ENCODE measurements at places on chromosomes 7 and 10. TPM values are rescaled to one million over a fixed set of nuclear protein-coding genes. Genes with fewer than 3 reads are reported as not detected.

- no peak for DNase-seq
Observed at GRCh38 chr7:57203161-57203791, 71.0 kb upstream of the ZNF479 start.

DNA sequence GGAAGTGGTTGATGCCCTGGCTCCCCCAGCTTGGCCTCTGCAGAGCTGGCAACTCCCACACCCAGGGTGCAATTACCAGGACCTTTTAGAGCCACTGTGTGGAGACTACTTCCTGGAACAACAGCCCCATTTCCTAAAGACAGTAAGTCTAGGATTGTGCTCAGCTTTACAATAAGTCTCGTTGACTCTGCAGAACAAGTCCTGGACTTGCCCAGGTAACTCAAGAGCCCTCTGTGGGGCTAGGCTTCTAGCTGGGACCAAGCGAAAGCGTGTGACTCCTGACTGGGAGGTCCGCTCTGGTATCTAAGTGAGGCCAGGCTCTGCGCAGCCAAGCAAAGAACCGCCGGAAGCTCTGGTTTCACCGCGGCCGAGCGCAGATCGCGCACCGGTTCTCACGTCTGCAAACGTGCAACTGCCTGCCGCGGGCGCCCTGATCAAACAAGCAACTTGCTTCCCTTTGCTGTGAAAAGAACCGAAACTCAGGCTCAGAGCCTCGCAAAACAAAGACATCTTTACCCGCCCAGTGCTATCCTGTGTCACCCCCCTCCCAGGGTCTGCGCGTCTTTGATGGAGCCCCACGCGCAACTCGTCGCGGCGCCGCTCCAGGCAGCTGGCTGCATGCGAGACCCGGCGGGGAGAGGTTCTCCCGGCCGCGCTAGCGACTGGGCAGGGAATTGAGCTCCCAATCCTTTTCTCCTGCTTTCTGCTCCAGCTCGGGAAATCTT lies 4.4 kb upstream of the PDLIM1 start:
- peak; percentile 29 for DNase-seq

GRCh38 chr7:84251277-84251781 lies 56.7 kb upstream of the SEMA3A start:
- DNase-seq, result peak; percentile 83

DNA sequence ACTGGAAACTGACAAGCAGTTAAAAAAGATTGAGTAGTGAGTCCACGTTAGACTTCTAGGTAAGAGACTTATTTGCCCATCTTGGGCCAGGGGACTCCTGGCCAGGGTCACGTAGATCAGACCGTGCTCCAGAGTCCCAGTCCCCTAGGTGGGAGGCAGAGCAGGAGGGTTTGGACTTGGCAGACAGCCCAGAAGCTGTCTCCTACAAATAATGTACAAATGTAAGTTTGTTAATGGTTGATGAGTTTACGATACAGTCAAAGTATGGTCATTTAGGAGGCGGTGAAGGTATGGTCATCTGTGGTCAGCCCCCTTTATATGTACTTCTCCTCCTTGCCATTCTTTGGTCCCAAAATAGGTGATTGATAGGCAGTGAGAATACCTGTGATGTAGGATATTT lies 28.2 kb downstream of the INPP5F start:
- no peak for DNase-seq

DNA sequence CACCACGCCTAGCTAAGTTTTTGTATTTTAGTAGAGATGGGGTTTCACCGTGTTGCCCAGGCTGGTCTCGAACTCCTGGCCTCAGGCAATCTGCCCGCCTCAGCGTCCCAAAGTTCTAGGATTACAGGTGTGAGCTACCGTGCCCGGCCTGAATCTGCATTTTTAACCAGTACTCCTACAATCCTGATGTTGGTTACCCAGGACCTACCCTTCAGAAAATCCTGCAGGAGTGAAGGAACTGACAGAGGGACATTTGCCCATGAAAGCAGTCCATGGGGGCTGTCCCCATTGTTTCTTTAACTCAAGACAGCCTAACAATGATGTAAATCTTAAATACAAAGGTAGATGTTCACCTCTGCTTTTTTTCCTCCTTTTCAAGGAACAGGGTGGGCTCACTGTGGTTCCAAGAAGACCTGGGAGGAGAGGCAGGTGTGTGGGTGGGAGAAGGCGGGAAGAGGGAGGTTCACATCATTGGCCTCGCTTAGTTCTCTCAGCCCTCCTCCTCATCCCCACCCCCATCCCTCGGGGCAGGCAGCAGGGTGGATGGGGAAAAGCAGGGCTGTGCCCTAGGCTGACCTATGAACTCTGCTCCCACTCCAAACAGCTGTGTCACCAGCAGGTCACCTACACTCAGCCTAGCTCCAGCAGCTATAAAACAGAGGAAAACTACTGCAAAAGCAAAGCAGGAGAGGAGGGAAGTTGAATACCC lies 13.5 kb downstream of the LRRC20 start:
- DNase-seq, result no peak

DNA sequence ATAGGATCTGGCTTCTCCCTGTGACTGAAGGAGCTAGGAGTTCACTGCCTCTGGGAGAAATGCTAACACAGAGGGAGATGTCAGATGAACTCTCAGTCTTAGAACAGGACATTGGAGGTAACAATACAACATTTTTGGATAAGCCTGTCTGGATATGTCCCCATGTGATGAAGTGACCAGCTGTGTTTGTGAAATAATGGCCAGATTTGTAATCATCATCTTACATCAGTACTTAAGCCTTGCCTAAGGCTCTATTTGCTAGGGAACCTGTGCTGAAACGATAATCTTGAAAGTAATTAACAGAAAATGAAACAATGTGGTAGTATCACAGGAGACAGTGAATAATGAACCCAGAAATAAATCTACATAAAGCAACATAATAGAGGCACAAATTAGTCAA lies 56.2 kb downstream of the CRPPA start:
- DNase-seq, result no peak

- no peak for DNase-seq
Observed at GRCh38 chr7:105402221-105403095, 13.7 kb upstream of the SRPK2 start.

DNA sequence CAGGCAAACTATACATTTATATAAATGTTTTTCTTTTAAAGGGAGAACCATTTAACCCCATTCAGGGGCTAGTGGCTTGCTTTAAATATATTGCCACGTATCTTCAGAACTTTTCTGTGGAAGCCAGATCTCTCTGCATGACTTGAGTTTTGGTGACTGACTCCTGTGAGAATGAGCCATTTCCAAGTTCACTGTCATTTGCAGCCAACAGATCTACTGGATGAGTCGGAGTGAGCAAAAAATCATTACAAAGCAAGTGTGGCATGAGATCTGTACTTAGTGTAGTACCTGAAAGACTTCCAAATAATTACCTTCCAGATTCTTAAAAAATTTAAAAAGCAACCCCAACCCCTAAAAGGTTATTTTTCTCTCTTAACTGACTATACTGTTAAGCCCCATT lies 45.6 kb downstream of the PDSS1 start:
- no peak for DNase-seq

GRCh38 chr10:128466831-128467371 lies 340.7 kb upstream of the MKI67 start:
- no peak for DNase-seq

- DNase-seq, result no peak
Observed at GRCh38 chr10:118057361-118057760, 10.6 kb upstream of the RAB11FIP2 start.

DNA sequence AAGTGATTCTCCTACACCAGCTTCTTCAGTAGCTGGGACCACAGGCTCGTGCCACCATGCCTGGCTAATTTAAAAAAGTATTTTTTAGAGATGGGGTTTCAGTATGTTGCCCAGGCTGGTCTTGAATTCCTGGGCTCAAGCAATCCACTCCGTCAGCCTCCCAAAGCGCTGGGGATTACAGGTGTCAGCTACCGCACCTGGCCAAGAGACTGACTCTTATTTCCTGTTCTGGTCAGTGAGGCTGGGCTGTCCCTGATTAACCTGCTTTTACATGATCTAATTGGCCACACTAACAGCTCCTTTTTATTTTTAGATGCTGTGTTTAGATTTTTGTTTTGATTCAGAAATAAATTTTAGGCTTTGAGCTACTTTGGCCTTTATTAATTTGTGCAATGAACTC lies 203.9 kb downstream of the NXPH1 start:
- DNase-seq, result no peak

ANXA7 gene
- 56.5 TPM for polyA plus RNA-seq

ADRA2A gene
- polyA plus RNA-seq, result 6.4 TPM

PAX2 gene
- not detected for polyA plus RNA-seq

CTNNA3 gene
- 6.6 TPM for polyA plus RNA-seq

MACROH2A2 gene
- polyA plus RNA-seq, result 38.2 TPM

Measured in muscle of back (tissue), 13 donors.